ENCODE measurements at places on chromosomes 12 and 14. TPM values are rescaled to one million over a fixed set of nuclear protein-coding genes. Genes with fewer than 3 reads are reported as not detected.
A peak's percentile ranks its signal among the peaks of the same experiment; 100 is the strongest.

Gene CNTN1
- 0.27 TPM for total RNA-seq

Gene OR4E2
- total RNA-seq = not detected

Gene LYZ
- not detected for total RNA-seq

Gene GTF2H3
- 41.9 TPM for total RNA-seq

Gene NUMB
- total RNA-seq = 39.0 TPM

Gene PRH2
- total RNA-seq = not detected

Gene SERPINA10
- not detected for total RNA-seq

DNA sequence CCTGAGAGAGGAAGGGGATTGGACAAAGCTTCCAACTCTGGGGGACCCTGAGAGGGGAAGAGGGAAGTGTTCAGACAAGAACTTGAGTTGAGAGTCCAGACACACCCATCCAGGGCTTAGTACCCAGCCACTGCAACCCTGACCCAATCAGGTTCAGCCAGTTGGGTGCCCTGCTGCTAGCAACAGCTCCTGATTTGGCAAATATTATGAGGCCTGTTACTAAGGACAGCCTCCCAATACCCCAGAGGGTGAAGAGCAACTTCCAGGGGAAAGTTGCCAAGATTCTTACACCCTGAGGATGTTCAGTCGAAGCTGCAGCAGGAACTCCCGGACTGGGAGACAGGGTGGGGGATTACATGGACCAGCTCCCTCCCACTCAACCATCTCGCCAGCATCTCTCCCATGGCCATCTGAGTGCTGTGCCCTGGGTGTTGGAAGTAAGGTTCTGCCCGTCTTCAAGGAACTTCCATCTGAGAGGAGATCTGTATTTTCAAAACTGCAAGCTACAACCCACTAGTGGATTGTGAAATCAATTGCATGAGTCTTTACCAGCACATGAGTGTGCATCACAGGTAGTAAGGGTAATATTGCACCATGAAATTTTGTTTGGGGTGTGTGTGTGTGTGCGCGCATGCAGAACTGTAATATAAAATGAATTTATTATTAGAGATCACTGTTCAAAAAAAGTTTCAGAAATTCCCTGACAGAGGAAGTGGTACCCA is 11.5 kb upstream of the KRT78 start:
- peak; percentile 43 for DNase-seq

GRCh38 chr14:23375527-23376251 is 1.2 kb upstream of the CMTM5 start:
- DNase-seq = no peak

DNA sequence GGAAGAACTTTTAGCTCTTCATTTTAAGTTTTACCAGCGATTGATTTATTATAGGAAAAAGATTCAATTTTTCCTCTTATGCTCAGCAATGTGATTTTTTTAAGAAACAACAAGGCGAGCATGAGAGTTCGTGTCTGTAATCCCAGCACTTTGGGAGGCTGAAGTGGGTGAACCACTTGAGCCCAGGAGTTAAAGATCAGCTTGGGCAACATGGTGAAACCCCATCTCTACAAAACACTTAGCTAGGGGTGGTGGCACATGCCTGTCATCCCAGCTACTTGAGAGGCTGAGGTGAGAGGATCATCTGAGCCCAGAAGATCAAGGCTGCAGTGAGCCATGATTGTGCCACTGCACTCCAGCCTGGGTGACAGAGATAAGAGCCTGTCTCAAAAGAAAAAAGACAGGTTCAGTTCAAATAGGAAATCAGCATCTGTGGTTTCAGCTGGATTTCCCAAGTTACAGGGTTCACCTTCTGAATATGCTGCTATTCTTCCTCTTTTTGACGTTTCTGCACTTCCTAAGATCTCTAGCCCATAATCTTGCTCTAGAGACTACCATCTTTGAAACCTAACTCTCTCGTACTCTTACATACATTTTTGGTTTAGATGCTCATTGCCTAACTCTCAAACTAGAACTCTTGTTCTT is 274.7 kb downstream of the SEC23A start:
- no peak for DNase-seq

DNA sequence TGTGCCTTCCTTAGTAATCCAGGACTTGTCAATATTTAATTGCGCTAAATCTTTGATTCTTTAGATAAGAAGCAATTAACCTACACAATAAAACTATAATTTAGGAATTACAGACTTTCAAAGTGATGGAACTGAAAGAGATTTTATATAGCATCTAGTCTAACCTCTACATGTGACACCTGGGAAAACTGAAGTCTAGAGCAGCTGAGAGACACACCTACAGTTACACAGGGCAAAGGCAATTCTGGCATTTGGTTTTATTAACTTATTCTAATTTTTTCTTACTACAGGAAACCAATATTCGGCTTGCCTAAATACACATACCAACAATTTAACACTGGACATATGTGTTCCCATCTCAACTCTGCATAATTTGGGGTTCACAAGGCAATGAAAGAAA is 196.5 kb downstream of the STXBP6 start:
- no peak for DNase-seq

DNA sequence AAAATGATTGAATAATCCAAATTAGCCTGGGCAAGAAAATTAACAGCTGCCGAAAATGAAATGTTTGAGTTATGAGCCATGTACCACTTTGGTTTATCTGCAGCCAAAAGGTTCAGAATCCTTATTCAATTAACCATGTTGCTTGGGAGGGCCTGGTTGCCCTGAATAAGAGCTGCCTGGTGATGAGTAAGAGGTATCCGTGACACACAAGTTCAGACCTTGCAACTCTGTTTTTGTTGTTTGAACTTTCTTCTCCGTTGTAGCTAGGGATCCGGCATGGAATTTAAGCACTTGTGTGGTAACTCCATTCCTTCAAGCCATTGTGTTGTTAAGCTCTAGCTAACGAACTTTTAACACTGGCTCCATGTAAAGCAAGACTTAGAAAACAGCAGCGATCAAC is 35.7 kb downstream of the FOXA1 start:
- DNase-seq = no peak

- DNase-seq = peak; percentile 62
These were observed at the start of gene ACOT6 for GRCh38 chr14:73612339-73613045. ACOT6 (plus strand) TSS chr14:73612517; CDS start chr14:73612572, 55 bp downstream.

GRCh38 chr14:92663049-92663448 is 85.4 kb downstream of the LGMN start:
- no peak for DNase-seq

GRCh38 chr12:64268409-64268808 is 46.3 kb upstream of the KICS2 start:
- DNase-seq = no peak

DNA sequence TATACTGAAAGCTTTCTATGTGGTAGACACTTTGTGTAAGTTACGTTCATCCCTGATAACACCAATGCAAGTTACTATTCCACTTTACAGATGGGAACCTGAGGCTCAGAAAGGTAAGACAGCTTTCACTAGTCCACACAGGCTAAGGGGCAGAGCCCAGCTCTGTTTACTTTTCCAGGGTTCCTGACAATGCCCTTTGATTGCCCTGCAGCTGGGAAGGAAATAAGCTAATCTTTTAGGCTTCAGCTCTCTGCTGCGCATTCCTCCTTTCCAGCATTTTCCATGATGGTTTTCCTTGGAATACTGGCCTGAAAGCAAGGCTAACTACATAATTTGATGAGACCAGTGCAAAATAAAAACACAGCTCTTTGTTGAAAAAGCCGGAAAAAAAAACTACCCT is 185.7 kb upstream of the BTG1 start:
- DNase-seq = no peak

DNA sequence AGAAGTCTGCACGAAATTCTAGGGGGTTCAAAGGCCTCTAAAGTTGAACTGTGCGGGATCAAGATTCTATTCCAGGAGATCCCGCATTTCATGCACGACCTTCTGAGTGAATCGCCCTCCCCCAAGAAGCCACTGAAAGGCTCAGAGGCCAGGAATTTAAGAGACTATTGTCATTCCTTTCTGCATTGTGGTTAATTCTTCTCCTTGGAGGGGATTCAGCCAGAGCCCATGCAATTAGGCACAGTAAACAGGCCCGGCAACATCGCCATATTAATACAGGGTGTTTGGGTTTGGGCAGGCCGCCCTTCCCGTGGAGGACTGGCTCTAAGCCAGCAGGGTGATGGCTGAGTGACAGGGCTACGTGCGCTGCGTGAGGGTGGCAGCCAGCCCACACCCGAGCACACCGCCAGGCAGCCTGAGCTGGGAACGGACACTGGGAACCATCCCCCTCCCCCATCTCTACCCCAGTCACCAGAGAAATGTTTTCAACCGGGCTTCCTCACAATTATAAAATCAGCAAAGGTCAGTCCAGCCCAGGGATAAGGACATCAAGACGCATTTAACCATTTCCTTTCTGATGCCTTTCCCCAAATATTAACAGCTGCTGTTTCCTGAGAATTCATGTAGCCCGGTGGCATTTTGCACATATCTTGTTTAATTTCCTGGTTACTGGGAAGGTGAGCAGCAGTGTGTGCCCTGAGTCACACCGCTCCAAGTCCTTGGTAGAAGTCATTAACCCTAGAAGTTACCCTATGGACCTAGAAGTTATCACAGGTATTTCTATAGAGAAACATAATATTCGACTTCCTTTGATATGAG is 12.5 kb downstream of the EGLN3 start:
- DNase-seq = no peak

GRCh38 chr14:55697414-55697861 is 117.4 kb downstream of the KTN1 start:
- DNase-seq = no peak

GRCh38 chr14:89000007-89000942 is 175.8 kb downstream of the TTC8 start:
- peak; percentile 91 for DNase-seq

DNA sequence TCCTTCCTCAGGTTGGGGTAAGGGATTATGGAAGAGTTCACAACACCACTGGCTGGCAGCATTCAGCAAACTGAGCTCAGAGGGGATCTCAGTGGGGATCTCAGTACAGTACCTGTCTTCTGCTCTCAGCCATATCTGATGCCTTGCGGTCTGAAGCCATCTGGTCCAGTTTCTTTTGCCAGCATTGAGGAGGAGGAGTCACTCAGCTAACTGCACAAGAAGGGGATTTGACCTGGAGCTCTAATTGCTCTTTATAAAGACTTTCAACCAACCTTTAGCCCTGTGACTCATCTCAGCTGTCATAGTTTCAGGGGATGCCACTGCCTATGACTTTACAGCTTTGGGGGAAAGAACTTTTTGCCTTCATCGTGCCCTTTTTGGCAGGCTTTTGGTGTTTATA is 44.9 kb downstream of the JKAMP start:
- DNase-seq = no peak

DNA sequence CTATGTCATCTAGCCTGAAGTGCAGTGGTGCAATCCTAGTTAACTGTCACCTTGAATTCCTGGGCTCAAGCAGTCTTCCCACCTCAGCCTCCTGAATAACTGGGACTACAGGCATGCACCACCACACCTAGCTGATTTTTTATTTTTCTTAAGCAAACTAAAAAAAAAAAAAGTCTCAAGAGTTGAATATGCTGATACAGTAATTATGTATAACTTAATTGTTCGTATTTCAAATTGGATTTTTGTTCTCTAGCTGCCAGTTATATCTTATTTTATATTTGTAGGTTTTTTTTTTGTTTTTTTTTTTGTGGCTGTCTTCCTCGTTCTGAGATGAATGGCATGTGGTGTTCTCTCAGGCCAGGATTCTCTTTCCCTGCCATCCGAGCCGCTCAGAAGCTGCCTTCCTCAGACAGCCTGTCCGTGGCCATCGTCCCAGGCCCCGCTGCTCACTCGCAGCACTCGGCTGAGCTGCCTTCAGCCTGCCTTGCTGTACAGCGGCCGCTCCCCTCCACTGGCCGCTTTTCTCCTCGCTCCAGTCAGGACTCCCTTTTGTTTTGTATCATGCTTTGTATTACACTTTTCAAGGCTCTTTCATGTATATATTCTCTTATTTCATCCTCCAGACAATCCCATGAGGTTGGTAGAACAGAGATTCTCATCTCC is 53.3 kb downstream of the WDR20 start:
- no peak for DNase-seq
